Vagina (tissue), 2 donors: ENCODE measurements at places on chromosomes 3 and 15. TPM values are rescaled to one million over a fixed set of nuclear protein-coding genes. Genes with fewer than 3 reads are reported as not detected.

DNA sequence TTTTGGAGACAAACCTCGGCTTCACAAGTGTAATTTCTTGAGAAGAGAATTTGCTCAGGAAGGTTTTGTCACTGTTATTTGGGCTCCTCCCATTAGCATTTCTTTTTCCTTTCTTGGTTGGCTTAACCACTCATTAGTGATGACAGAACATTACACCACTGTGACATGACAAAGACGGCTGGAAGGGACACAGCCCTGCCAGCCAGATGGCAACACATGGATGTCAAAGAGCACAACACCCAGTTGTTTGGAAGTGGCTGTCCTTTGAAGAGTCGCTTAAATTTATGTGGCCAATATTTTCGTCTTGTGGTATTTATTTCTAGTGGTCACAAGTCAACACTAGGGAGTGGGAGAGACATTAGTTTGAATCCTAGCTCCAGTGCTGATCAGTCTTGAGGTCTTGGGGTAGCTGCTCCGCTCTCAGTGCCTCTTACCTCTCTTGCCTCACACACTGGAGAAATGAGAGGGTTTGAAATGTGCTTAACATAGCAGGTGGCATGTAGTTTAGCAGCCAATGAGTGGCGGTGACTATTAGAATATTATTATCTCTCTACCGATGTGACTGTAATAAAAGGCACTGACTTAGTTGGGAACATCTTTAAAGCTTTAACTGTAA lies 92.8 kb downstream of the FRMD4B start:
- no peak for DNase-seq
- no peak overlapping the region for H3K27ac ChIP-seq
- no peaks in the 10 kb centered on the region for H3K27me3 ChIP-seq
- no peaks in the 10 kb centered on the region for H3K4me1 ChIP-seq
- no peak overlapping the region for H3K4me3 ChIP-seq

DNA sequence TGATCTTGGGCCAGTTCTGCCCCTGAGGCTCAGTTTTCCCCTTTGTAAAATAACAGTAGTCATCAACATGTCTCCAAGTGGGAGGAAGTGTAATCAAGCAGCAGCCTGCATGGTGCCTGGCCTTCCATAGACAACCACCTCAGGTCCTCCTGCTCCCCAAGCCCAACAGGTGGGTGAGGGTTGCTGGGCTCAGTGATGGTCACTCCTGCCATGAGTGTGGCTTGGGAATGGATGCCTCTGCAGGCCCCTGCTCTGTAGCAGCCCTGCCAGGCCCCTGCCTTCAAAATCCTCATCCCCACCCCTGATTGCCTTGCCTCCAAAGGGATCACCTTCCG lies 59.1 kb upstream of the SLC6A1 start:
- no peak overlapping the region for H3K27ac ChIP-seq
- no peaks in the 10 kb centered on the region for H3K36me3 ChIP-seq
- no peak for DNase-seq
- no peak overlapping the region for H3K4me3 ChIP-seq
- peaks cover 13% of the 10 kb centered on the region for H3K4me1 ChIP-seq

- no peak overlapping the region for H3K4me3 ChIP-seq
- no peaks in the 10 kb centered on the region for H3K27me3 ChIP-seq
- no peak overlapping the region for H3K27ac ChIP-seq
- H3K4me1 ChIP-seq = no peaks in the 10 kb centered on the region
These were observed 264.0 kb upstream of the CRBN start for GRCh38 chr3:3443482-3443881.

GRCh38 chr3:18669374-18669773 lies 244.2 kb upstream of the SATB1 start:
- no peaks in the 10 kb centered on the region for H3K4me1 ChIP-seq
- H3K36me3 ChIP-seq = no peaks in the 10 kb centered on the region
- no peak overlapping the region for H3K27ac ChIP-seq
- no peaks in the 10 kb centered on the region for H3K27me3 ChIP-seq
- no peak for DNase-seq
- H3K4me3 ChIP-seq = no peak overlapping the region

DNA sequence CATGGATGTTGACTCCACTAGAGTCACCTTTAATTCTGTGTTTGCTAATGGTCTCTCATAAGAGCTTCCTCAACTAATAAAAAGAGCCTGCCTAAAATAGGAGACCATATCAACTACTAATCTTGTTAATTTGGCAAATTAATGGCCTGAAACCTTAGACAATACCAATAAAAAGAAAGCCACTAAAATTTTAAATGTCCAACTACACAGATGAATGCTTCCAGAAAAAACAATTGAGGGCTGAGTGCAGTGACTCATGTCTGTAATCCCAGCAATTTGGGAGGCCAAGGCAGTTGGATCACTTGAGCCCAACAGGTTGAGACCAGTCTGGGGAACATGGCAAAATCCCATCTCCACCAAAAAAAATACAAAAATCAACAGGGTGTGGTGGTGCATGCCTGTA lies 230.9 kb downstream of the NSUN3 start:
- no peak for DNase-seq
- no peaks in the 10 kb centered on the region for H3K4me1 ChIP-seq
- H3K27ac ChIP-seq = no peak overlapping the region
- no peaks in the 10 kb centered on the region for H3K36me3 ChIP-seq
- H3K4me3 ChIP-seq = no peak overlapping the region
- H3K27me3 ChIP-seq = no peaks in the 10 kb centered on the region

- no peaks in the 10 kb centered on the region for H3K36me3 ChIP-seq
- no peak for DNase-seq
- H3K27me3 ChIP-seq = no peaks in the 10 kb centered on the region
- no peak overlapping the region for H3K4me3 ChIP-seq
- no peak overlapping the region for H3K27ac ChIP-seq
These were observed 38.7 kb downstream of the CHST2 start for GRCh38 chr3:143158014-143158988.

DNA sequence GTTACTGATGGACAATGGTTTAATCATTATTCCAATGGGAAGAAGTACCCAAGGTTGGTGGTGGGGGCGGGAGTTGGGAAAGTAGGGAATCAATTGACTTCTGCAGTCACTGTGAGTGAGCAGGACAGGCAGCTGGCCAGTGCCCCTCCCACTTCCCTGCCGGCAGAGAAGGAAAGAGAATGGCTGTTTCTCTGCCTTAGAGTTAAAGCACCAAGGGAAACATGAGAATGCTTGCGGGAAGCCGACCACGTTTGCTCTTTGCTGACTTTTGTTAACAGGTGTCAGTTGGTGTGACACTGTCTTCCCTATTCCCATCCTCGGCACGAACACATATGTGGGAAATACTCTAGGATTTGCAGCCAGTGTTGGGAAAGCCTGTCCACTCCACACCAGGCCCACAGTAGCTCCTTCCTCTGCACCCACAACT lies 33.5 kb upstream of the MFSD1 start:
- H3K27ac ChIP-seq = peak overlapping the region; percentile 27
- no peaks in the 10 kb centered on the region for H3K36me3 ChIP-seq
- H3K27me3 ChIP-seq = no peaks in the 10 kb centered on the region
- no peak for DNase-seq

DNA sequence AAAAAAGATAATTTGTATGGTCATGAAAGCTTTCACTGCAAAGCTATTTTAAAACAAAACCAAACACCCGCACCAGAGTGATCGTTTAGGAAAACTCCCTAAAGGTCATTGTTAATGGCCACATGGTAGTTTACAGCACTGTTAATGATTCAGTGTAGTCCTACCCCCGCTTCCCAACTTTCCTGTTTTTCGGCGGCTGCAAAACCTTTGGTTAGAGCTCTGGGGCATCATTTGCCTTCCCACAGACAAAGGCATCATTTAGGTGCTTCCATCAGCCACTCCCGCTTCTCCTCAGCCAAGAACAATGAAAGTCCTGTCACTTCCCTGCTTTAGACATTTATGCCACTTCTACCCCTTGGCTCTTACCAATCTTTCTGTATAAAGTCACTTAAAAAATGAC lies 10.6 kb downstream of the MELTF start:
- no peak for DNase-seq
- H3K27ac ChIP-seq = no peak overlapping the region
- H3K4me1 ChIP-seq = no peaks in the 10 kb centered on the region
- no peaks in the 10 kb centered on the region for H3K27me3 ChIP-seq

GRCh38 chr3:52069855-52070254 lies 13.5 kb upstream of the DUSP7 start:
- H3K27ac ChIP-seq = peak overlapping the region; percentile 57
- DNase-seq = no peak
- H3K4me3 ChIP-seq = no peak overlapping the region
- peaks cover 70% of the 10 kb centered on the region for H3K4me1 ChIP-seq
- H3K36me3 ChIP-seq = no peaks in the 10 kb centered on the region
- H3K27me3 ChIP-seq = no peaks in the 10 kb centered on the region

- H3K4me3 ChIP-seq = no peak overlapping the region
- no peaks in the 10 kb centered on the region for H3K36me3 ChIP-seq
- no peak for DNase-seq
- H3K27me3 ChIP-seq = no peaks in the 10 kb centered on the region
These were observed 132.7 kb upstream of the TRIM42 start for GRCh38 chr3:140545197-140545596.

GRCh38 chr3:62261121-62261520 lies 112.2 kb downstream of the FEZF2 start:
- DNase-seq = no peak
- no peak overlapping the region for H3K4me3 ChIP-seq
- H3K4me1 ChIP-seq = no peaks in the 10 kb centered on the region
- H3K27me3 ChIP-seq = no peaks in the 10 kb centered on the region
- no peak overlapping the region for H3K27ac ChIP-seq

GRCh38 chr3:69032142-69032541 lies 18.7 kb upstream of the EOGT start:
- no peak overlapping the region for H3K4me3 ChIP-seq
- H3K27ac ChIP-seq = no peak overlapping the region
- DNase-seq = no peak
- no peaks in the 10 kb centered on the region for H3K27me3 ChIP-seq
- no peaks in the 10 kb centered on the region for H3K36me3 ChIP-seq
- no peaks in the 10 kb centered on the region for H3K4me1 ChIP-seq

DNA sequence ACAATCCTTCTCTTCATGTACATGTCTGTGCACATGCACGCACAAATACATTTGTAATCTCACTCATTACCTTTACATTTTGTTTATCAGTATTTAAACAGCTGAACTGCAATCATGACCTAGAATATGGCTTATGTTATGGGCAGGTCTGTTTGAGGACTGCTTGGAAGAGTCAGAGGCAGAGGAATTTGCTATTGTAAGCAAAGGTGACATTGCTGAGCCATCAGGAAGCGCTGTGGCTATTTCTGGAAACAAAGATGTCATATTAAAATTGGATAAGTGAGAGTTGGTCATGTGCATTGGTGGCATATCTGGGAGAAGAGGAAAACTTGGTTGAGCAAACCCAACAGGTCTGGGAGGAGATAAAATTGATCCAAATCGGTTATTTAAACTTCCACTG lies 41.6 kb downstream of the USF3 start:
- DNase-seq = no peak
- H3K4me1 ChIP-seq = no peaks in the 10 kb centered on the region
- no peaks in the 10 kb centered on the region for H3K36me3 ChIP-seq
- H3K27ac ChIP-seq = no peak overlapping the region

ADPRH gene
- total RNA-seq = 2.9 TPM

MRPL3 gene
- total RNA-seq = 52.3 TPM

GJD2 gene
- not detected for total RNA-seq

SACM1L gene
- total RNA-seq = 32.7 TPM

HCN4 gene
- total RNA-seq = 0.25 TPM

CYP8B1 gene
- total RNA-seq = not detected

LRRC34 gene
- 0.49 TPM for total RNA-seq

SLC28A1 gene
- total RNA-seq = not detected

FSIP1 gene
- 0.98 TPM for total RNA-seq

RPL29 gene
- 1,678 TPM for total RNA-seq
